Hindlimb muscle (tissue), 1 donor: ENCODE measurements at places on chromosomes 12 and 14. TPM values are rescaled to one million over a fixed set of nuclear protein-coding genes. Genes with fewer than 3 reads are reported as not detected.

Gene SIX6
- not detected for polyA plus RNA-seq

Gene C1S
- 138 TPM for polyA plus RNA-seq

Gene PRB2
- polyA plus RNA-seq = not detected

Gene CINP
- 26.4 TPM for polyA plus RNA-seq

Gene RACGAP1
- polyA plus RNA-seq = 22.4 TPM

Gene COL2A1
- polyA plus RNA-seq = 6.6 TPM

Gene ANO2
- 3.9 TPM for polyA plus RNA-seq

Gene ACTN1
- polyA plus RNA-seq = 46.3 TPM

Gene CLEC1B
- not detected for polyA plus RNA-seq

Gene RERGL
- 0.21 TPM for polyA plus RNA-seq

Gene ZFP36L1
- polyA plus RNA-seq = 213 TPM

Gene RPL10L
- polyA plus RNA-seq = not detected
